Left ventricle myocardium inferior (tissue), 1 donor: ENCODE measurements at places on chromosomes 11 and 22.

- DNase-seq = no peak
Measured at GRCh38 chr11:72015511-72016061, 16.9 kb downstream of the IL18BP start.

- no peak for DNase-seq
Measured at GRCh38 chr11:129573161-129573560, 197.5 kb downstream of the BARX2 start.

DNA sequence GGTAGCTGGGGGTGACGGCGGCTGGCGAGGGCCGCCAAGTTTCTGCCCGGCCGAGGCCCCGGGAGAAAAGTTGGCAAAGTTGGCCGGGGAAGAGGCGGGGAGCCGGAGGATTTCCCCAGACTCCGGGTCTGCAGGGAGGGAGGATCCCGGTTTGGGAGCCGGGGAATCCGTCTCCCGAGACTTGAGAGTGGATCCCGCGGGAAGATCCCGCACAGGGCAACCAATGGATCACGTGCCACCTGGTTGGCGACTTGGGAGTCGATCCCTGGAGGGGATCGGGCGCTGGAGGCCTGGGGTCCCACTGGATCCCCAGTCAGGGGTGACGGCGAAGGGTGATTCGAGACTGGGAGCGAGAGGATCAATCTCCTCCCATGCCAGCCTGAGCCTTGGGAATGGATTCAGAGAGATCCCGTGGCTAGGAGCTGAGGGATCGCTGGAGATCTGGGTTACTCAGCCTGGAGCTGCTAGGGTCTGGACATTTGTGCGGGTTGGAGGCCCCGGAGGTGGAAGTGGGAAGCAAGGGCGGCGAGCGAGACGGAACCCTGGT is 394 bp downstream of the KIAA1671 start:
- DNase-seq = peak; percentile 41

DNA sequence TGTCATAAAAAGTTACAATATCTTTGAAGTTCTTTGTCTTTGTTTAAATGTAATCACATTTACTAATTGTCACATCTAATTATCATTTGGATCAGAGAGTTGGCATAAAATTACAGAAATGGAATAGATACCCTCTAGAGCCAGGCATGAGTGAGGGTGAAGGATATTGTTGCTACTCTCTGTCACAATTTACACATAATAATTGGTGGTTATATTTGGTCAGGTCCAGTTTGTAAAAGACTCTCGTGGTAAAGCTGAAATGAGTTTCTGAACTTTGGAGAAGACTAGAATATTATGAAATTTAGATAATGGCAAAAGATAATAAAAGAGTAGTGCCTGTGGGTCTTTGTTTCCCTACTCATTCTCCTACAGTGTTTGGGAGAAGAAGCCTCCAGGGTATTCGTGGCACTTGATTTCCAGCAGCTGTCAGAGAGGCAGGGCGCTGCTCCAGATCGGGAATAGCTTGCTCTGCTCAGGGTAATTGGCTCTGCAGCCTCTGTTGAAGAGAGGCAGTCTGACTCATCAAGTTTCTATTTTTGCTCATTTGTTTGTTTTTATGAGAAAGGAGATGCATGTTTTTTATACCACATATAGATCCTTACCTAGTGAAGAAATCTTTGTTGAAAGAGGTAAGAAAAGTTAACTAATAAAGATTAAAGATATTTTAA is 349.9 kb downstream of the CNTN5 start:
- DNase-seq = peak; percentile 57

DNA sequence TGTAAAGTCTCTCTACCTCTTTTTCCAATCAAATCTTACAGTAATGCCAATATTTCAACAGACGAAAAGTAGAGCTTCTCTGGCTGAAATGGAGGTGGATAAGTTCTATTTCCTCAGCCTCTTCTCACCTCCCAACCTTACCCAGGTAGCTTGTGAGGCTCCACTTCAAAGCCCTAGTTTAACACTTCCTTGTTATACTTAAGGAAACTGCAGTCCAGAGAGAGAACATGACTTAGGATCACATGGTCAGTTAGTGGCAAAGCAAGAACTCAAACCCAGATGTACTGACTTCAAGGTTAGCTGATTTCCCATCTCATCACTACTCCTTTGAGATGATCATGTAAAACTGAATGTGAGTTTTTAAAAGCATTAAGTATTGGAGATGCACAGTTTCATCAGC is 32.5 kb downstream of the PAK1 start:
- no peak for DNase-seq

- DNase-seq = no peak
Measured at GRCh38 chr11:115522302-115522701, 18.1 kb upstream of the CADM1 start.
